ENCODE measurements at places on chromosomes 5 and 9.

- DNase-seq = no peak
Measured at GRCh38 chr5:30194595-30194994, 998.9 kb upstream of the CDH6 start.

- no peak for DNase-seq
Measured at GRCh38 chr5:157520911-157521703, 54.5 kb downstream of the ADAM19 start.

- no peak for DNase-seq
Measured at GRCh38 chr9:125239631-125240597, 1.2 kb downstream of the HSPA5 start.

DNA sequence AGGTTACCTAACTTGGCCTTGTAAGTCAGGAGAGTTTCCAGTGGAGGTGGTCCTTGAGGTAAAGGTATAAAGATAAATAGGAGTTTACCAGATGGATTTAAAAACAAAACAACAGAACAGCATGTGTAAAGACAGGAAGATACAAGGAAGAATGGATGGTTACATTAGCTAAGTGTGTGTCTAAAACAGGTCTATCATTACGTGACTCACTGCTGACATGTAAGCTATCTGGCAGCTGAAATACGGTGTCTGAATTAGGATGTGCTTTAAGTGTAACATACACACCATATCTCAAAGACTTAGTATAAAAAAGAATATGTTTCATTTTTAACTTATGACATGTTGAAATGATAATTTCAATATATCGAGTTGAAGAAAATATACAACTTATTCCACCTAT is 405.1 kb upstream of the ADAMTSL1 start:
- no peak for DNase-seq

- peak; percentile 59 for DNase-seq
Measured at GRCh38 chr5:80239680-80240367, 16.0 kb downstream of the SERINC5 start.

- DNase-seq = no peak
Measured at GRCh38 chr5:2836133-2836532, 84.7 kb upstream of the IRX2 start.

GRCh38 chr5:71652803-71653543 is 65.8 kb downstream of the MCCC2 start:
- no peak for DNase-seq

GRCh38 chr5:162567644-162568043 is 500.1 kb downstream of the GABRG2 start:
- DNase-seq = no peak

- DNase-seq = peak; percentile 73
Measured at GRCh38 chr9:121275781-121276658, 8.1 kb downstream of the GSN start.

DNA sequence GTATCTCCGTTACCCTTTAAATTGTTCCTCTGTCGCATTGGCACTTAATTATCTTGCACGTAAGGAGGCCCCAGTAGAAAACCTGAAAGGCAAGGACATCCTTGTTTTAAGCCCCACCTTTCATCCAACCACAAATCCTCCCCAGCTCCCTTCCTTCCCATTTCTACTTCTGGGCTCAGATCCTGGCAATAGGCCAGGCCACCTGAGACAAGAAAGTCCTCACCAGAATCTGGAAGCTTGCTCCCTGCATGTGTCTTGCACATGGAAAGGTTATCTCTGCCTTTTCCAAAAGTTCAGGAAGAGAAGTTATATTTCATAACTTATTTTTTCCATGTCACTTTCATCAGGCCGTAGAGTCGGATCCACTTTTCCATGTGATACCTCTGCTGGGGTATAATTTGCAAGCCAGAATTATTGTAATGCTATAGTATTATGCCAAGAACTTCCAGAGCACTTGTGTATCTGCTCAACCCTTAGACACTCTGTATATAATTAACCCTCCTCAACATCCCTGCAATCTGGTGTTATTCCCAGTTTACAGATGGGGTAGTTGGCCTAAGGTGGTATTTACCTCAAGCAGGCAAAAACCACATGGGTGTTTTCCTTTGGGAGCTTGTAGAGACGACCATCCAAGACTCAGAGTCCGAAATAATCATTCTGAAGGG is 2.6 kb upstream of the SHB start:
- DNase-seq = no peak

GRCh38 chr9:6502399-6502798 is 89.4 kb downstream of the UHRF2 start:
- no peak for DNase-seq

DNA sequence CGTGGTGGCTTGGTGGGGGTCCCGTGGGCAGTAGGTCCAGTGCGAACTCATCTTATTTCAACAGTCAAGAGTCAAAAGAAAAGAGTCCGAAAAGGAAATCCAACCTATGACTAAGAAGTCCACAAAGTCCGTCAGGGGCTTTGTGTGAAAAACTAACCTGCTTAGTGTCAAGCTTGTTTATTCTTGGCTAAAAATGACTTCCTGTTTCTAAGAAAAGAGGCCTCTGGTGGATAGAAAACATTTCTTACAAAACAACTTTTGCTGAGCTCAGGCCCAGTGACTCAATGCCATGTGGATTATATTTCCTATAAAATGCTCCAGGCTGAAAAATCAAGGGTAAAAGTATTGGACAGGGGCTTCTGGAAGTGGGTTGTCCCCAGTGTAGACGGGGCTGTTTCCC is 105.9 kb downstream of the GADD45G start:
- no peak for DNase-seq

- no peak for DNase-seq
Measured at GRCh38 chr5:118371973-118372831, 616.1 kb downstream of the DTWD2 start.

DNA sequence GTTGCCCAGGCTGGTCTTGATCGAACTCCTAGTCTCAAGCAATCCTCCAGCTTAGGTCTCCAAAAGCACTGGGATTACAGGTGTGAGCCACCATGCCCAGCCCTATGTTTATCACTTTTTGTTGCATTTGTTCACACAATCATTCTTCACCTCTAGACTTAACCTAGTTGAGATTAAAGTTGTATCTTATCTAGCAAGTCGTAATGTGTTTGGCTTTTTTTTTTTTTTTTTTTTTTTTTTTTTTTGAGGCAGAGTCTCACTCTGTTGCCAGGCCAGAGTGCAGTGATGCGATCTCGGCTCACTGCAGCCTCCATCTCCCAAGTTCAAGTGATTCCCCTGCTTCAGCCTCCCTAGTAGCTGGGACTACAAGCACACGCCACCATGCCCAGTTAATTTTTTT is 90.2 kb upstream of the C9orf72 start:
- no peak for DNase-seq

- no peak for DNase-seq
Measured at GRCh38 chr9:93180938-93181337, 3.0 kb upstream of the WNK2 start.

DNA sequence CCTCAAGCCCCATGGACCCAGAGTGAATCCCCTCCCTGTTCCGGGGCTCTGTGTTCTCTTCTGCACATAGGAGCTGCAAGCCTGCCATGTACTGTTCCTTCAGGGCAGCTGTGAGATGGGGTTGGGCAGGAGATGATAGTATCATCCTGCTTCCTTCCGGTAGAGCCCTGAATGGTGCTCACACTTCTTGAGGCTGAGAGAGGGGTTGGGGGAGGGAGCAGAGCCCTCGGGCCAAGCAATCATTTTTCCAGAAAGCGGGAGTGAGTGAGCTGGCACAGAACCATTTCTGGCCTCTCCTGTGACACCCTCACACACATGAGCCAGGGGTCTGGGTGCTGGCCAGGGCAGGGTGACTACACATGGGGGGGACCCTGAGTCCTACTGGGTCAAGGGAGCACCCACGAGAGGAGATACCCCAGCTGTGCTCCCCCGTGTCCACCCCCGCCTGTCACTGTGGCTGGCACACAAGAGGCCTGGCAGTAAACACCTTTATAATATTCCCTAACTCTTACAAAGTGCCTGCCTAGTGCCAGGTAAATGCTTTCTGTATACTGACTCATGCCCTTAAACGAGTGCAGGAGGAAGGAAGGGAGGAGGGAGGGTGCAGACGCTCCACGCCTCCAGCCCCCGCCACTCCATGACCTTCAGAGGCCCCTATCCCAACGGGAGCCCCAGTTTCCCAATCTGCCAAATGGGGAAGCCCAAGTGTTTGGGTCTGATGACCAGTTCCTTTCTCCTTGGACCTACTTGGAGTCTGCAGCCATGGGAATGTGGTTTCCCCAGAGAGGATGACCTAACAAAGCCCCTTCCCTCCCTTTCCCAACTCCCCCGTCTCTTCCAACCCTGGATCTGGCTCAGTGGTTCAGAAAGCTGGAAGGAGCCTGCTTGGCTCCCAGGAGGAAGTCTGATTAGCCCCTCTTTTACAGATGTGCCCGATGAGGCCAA is 15.5 kb downstream of the AKNA start:
- DNase-seq = no peak

- DNase-seq = no peak
Measured at GRCh38 chr9:112647596-112647995, 70.3 kb downstream of the INIP start.

DNA sequence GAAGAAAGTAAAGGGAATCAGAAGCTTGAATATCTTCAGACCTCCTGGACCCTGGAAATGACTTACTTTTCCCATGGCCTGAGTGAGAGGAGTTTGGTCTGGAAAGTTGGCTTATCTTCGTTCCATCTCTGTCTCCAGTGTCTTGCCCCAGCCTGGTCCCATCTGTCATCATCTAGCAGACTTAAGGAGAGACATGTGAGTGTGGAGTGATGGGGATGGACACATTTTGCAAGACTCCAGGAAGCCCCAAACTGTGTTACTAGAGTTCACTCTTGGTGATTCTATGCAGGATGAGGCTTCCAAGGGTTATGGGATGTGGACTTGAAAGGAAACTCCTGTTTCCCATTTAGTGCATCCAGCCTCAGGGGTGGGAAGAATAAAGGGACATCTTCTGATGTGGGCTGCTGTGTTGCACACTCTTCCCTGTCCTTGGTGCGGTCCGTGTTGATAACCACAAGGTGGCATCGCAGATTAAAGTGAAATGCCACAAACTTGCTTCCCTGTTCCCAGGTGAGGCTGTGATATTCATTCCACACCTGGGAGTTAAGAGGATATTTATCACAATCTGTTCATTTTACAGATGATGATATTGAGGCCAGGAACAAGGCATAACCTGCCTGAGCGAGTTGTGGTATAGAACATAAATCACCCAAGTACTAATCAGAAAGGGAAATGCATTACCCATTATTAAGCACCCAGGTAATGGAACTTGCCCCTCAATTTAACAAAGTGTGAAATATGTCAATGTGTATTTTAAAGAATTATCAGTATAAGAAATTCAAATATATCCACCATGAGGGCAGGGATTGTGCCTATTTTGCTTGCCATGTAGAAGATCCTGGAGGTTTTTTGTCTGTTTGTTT is 269.9 kb upstream of the PAPPA start:
- no peak for DNase-seq

DNA sequence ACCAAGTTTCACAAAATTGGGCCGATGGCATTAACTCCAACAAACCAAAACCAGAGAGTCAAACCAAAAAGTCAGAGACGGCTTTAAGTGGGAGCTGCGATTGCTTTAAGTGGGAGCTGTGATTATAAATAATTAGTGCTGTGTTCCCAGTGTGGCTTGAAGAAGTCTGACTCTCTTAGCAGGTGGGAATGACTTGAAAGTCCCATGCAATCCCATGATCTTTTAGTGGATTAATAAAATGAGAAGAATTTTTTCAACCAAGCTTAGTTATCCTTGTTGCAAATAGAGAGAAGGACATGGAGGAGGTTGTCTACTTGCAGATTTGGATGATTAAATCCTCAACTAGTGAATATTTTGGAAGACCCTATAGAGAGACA is 68.5 kb downstream of the MYO10 start:
- DNase-seq = no peak

Data from globus pallidus (tissue), 1 donor.